ENCODE measurements at places on chromosomes 12 and 14. TPM values are rescaled to one million over a fixed set of nuclear protein-coding genes. Genes with fewer than 3 reads are reported as not detected.

The ZC3H10 gene
- 3.1 TPM for total RNA-seq

The SLCO1B3 gene
- total RNA-seq: 14.9 TPM

The ISM2 gene
- total RNA-seq: 0.33 TPM

The AJUBA gene
- 49.4 TPM for total RNA-seq

The TOMM20L gene
- not detected for total RNA-seq

The NINJ2 gene
- total RNA-seq: 0.72 TPM

The DPY19L2 gene
- total RNA-seq: 2.1 TPM

The TAS2R8 gene
- not detected for total RNA-seq

The CD163 gene
- not detected for total RNA-seq

The SIX1 gene
- 6.5 TPM for total RNA-seq

The CCDC184 gene
- total RNA-seq: 3.1 TPM

The GLIPR1L1 gene
- not detected for total RNA-seq

The REP15 gene
- 0.62 TPM for total RNA-seq

The B4GALNT3 gene
- total RNA-seq: 0.59 TPM

The CLEC4D gene
- not detected for total RNA-seq

The PLEK2 gene
- 29.7 TPM for total RNA-seq

The PLEKHG7 gene
- total RNA-seq: 0.06 TPM

The TMEM120B gene
- total RNA-seq: 7.8 TPM

The EIF2S3B gene
- 0.88 TPM for total RNA-seq

The KRT3 gene
- 0.07 TPM for total RNA-seq

The CRACR2A gene
- total RNA-seq: 1.2 TPM

The C1QL4 gene
- total RNA-seq: 6.5 TPM

The OR6C76 gene
- not detected for total RNA-seq

The CLEC2D gene
- 0.53 TPM for total RNA-seq

The TSPAN19 gene
- not detected for total RNA-seq

The GARIN6 gene
- not detected for total RNA-seq

The ERP27 gene
- total RNA-seq: not detected

The SLC5A8 gene
- total RNA-seq: not detected

The CMA1 gene
- total RNA-seq: not detected

The TMED8 gene
- total RNA-seq: 5.4 TPM

The IQSEC3 gene
- total RNA-seq: not detected

The NPAS3 gene
- not detected for total RNA-seq

The RARG gene
- 27.0 TPM for total RNA-seq

The C12orf50 gene
- total RNA-seq: not detected
